Ammon's horn (tissue), 1 donor: ENCODE measurements at places on chromosomes 16 and 17.

DNA sequence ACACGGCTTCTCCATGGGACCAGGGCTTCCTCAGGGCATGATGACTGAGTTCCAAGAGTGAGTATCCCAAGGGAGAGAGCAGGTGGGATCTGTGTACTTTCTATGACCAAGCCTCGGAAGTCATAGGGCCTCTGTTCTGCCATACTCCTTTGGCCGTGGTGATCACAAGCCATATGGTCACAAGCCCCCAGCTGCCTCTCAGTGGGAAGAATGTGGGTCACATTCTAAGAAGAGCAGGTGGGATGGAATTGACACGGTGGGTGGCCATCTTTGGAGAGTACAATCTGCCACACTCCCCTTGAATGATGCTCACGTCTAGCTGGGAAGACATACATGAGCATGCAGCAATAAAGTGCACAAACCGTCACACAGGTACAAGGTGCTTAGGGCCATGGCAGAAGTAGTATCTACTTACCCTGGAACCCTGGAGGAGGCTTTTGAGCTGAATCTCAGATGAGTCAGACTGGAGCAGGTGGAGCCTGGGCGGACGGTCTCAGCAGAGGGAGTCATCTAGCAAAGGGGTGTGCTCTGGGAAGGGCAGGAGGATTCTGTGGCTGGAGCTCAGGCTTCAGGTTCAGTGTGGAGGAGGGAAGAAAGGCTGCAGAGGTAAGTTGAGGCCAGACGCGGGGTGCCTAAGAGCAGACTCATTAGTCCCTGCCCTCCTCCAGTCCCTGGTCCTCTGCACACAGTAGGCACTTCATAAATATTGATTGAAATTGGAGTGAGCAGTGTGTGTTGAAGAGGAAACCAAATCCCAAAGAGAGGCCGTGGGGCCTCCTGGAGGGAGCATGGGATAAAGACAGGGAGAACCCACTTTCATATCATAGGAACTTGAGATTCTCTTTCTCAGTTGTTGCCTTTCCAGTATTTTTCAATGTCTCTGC is 26.6 kb downstream of the GOSR2 start:
- DNase-seq, result no peak

GRCh38 chr17:44992242-44992939 is 24.3 kb upstream of the C1QL1 start:
- DNase-seq, result no peak

DNA sequence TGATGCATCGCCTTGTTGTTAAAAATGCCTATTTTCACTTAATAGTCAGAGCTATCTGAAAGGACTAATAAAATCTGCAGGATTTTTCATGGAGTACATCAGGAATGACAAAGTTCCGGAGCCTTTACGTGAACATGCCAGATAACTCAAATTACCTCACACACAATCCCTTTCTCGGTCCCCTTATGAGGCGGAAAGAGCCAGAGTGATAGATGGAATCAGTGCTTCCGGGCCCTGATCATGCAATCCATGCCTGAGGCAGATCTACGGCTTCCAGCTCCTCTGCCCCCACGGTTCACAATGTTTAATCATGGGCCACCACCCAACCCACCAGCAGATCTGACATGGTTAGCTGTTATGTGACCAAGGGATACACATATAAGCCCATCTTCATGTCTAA is 17.0 kb downstream of the VPS53 start:
- no peak for DNase-seq

DNA sequence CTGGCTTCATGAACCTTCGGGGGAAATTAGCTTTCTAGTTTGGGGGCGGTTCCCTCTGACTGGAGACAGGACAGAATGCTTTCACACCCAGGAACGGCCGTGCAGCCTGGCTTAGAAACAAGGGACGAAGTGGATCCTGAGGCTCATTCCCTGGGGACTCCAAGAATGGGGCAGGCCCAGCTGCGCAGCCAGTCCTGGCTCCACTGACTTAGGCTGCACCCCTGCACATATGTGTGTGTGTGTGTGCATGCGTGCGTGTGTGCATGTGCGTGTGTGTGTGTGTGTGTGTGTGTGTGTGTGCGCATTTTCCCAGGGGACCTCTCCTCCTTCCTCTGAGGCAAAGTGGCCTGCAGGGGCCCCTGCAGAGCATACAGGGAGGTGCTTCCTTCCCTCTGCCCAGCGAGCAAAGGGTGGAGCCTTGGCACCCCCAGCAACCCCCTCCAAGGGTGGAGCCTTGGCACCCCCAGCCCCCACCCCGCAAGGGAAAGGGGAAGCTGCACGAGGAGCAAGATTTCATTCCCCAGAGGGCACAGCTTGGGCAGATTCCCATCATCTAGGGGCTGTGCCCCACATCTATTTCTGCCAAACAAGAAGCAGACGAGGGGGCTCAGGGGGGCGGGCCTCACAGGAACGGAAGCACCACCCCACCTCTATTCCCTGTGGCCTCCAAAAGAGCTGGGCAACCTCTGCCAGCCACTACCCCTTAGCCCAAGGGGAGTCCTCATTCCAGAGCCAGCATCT is 97.6 kb upstream of the CBX4 start:
- DNase-seq, result no peak

DNA sequence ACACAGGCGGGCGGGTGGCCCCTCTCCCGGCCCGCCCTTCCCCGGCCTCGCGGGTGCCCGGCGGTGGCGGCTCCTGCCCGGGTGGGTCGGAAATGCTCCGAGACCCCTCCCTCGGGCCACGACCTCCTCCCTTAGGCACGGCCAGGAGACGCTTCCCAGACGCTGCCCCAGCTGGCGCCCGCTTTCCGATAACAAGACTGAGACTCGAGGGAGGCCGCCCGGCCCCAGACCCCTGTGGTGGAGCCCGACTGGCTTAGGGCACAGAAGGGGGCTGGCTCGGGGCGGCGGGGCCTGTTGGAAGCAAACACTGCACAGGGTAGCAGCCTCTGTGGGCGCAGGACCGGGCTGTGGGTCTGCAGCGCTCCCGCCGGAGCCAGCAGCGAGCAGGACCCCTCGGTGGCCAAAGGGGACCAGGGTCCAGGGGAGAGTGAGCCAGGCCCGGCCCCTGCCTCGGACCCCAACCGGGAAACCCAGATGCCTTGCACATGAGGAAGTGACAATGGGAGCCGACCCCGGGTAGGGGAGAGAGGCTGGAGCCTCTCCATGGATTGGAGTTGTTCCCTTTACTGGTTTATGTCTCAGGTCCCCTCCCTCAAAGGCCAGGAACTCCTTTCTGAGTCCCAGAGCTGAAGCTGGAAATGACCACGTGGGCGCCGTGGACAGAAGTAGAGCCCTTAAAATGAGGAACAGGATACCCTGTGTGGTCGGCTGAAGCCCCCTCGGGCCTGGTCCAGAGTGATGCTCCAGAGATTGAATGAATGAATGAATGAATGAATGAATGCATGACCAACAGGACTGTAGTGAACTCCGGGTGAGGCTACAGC is 19.8 kb upstream of the ADCY7 start:
- DNase-seq, result no peak

DNA sequence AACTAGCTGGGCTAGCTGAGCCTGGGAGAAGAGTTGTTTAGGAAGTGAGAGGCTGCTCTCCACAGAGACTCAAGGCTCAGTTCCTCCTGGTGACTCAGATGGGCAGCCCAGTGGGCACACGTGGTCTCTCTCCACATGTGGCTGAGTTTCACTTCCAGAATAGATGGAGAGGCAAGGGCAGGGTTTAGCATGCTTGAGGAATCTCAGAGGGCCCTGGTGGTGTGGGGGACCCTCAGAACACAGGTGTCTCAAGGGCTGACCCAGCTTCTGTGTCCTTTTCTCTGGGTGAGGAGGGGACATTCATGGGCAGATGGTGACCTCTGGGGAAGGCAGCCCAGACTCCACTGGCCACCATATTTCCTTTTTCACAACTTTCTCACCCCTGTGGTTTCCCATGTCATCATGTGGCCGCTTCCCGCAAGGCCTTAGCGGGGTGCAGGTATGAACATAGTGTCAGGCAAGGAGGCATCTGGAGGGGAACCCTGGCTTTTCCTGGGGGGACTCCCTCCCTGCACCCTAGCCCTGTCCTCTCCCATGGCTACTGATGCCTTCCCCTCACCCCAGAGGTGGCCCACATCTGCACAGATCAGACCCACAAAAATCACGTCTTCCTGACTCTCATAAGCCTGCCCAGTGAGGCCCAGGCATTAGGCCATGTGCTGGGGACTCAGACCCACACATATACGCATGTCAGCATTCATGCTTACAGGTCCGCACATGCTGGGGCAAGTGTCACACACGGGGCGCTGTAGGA is 3.3 kb downstream of the GRN start:
- peak; percentile 83 for DNase-seq

DNA sequence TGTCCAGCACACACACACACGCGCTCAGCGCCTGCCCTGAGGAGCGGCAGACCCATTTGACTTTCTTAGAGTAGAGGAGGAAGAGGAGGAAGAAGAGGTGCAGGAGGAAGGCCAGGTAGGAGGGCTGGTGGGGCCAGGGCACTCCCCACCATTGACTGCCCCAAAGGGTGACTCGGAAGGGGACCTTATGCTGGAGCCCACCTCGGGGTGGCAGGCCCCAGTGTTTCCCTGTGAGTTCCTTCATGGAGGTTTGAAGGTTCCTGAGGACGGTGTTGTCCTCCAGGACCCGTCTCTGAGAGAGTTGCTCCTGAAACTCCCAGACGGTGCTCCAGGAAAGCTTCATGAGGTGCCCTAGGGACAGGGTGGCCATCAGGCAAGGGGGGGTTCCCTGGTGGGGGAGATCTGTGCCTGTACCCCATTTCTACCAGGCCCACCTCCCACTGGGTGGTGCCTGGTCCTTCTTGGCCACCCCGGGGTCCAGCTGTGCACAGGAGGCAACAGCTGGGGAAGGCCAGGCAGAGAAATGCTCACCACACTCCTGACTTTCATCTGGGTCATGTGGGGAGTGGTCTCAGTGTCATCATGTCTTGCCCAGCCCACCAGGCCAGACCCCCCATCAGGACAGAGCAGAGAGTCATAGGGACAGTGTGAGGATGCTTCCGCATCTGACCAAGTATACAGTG is 89.5 kb downstream of the TNFRSF13B start:
- no peak for DNase-seq

DNA sequence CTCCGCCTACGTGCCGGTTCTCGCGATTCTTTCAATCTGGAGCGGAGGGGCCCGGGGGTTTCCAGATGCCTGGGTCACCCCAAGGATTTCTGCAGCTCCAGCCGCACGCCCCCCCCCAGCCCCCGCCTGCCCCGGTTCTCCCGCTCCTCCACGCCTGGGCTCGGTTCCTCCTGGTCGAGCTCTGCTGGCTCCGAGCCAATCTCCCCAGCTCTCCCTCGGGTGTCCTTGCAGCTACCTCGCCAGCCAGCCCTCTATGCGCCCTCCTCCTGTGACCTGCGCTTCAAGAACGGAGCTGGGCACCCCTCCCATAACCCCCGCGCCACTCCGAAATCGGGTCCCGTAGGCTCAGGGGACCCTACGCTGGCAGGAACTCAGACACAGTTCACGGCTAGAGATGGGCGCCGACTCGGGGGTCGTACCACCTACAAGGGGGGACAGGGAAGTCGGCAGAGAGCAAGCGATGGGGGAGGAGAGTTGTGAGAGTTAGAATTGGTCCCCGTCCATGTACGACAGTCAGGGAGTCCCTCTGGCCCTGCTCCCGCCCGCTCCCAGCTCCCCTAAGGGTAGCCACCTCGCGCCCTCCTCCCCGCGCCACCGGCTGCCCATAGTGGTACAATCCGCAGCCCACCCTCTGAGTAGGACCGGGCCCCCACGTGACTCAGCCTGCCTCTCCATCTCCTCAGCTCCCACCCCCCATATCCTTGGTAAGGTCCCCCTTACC is 961 bp downstream of the FGF11 start:
- DNase-seq, result no peak
